ENCODE measurements at places on chromosomes 6 and 20. TPM values are rescaled to one million over a fixed set of nuclear protein-coding genes. Genes with fewer than 3 reads are reported as not detected.
A peak's percentile ranks its signal among the peaks of the same experiment; 100 is the strongest.

- H3K27ac ChIP-seq, result no peak overlapping the region
- H3K4me3 ChIP-seq, result no peak overlapping the region
- no peaks in the 10 kb centered on the region for H3K27me3 ChIP-seq
- H3K36me3 ChIP-seq, result no peaks in the 10 kb centered on the region
Observed at GRCh38 chr20:14523090-14523489, 185.7 kb upstream of the FLRT3 start.

DNA sequence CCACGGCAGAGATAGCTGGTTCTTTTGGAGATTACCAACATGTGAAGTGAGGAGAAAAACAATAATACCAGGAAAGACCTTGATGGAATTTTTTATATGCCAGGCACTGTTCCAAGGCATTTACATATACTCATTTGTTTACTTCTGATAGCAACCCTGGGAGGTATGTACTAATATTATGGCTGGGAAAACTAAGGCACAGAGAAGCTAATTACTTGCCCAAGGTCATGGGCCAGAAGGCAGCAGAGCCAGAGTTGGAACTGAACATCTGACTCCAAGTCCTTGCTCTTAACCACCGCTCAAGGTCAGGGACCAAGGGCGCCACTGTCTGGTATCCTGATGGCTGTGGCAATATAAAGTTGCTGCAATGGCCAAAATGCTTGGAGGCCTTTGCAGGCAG, 97.0 kb upstream of the KCNG1 start:
- H3K27me3 ChIP-seq, result no peaks in the 10 kb centered on the region
- peak overlapping the region; percentile 70 for H3K27ac ChIP-seq
- no peaks in the 10 kb centered on the region for H3K36me3 ChIP-seq
- no peak for DNase-seq
- no peaks in the 10 kb centered on the region for H3K4me1 ChIP-seq

DNA sequence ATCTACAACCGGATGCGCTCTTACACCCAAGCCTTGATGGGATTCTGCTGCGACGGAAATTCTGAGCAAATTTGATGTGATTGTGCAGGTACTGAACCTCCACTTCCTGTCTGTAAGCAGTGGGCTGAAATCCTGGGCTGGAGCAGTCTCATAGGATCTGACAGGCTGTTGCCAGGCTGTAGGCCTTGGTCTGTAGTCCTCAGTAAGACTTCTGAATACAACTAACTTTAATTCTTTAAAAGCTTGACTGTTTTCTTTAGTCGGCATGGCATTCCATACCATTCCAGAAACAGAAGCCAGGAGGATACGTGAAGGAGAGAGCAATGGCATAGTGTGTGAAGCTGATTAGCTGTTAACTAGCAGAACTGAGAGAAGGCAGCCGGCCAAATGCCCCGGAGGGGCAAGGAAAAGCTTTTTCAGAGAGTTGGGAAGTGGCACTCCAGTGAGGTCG, 68.3 kb downstream of the ADTRP start:
- H3K27ac ChIP-seq, result no peak overlapping the region
- H3K4me3 ChIP-seq, result no peak overlapping the region
- no peak for DNase-seq
- H3K36me3 ChIP-seq, result no peaks in the 10 kb centered on the region
- no peaks in the 10 kb centered on the region for H3K27me3 ChIP-seq
- H3K4me1 ChIP-seq, result no peaks in the 10 kb centered on the region

DNA sequence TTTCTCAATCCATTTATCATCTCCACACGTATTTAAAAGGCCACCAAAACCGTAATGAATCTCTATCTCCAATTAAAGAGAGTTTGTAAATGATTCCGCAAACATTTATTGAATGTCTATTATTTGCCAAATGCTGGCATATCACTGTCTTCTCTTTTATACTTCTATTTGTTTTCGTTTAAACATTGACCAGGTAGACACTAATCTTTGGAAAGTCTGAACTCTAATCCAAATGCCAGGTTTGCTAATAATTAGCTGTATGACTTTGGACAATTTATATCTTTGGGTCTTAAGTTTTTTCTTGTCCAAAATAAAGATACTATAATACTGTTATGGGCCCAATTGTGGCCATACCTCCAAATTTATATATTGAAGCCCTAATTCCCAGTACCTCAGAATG, 299.2 kb upstream of the TBX18 start:
- H3K36me3 ChIP-seq, result no peaks in the 10 kb centered on the region
- no peak for DNase-seq
- no peaks in the 10 kb centered on the region for H3K4me1 ChIP-seq
- H3K4me3 ChIP-seq, result no peak overlapping the region
- no peak overlapping the region for H3K27ac ChIP-seq
- no peaks in the 10 kb centered on the region for H3K27me3 ChIP-seq

DNA sequence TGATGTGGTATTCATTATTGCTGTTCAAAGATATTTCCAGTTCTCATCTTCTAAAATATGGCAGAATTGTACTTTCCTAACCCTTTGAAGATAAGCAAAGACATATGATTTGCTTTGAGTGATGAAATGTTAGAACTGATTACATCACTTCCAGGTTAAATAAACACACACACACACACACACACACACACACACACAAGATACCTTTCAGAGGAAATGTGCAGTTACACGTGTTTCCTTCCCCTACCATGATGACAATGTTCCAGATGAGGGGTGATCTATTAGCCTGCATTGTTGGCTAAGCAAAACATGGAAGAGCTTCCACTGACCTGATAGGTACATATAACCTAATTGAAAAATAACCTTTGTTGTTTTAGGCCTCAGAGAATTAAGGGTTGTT, 11.7 kb upstream of the FRK start:
- H3K4me3 ChIP-seq, result no peak overlapping the region
- DNase-seq, result no peak
- H3K27me3 ChIP-seq, result no peaks in the 10 kb centered on the region
- no peaks in the 10 kb centered on the region for H3K4me1 ChIP-seq
- no peaks in the 10 kb centered on the region for H3K36me3 ChIP-seq

GRCh38 chr6:36544228-36544627, 3.1 kb downstream of the STK38 start:
- H3K27me3 ChIP-seq, result no peaks in the 10 kb centered on the region
- no peaks in the 10 kb centered on the region for H3K4me1 ChIP-seq
- no peak for DNase-seq
- peak overlapping the region; percentile 25 for H3K27ac ChIP-seq

- no peak for DNase-seq
- H3K27ac ChIP-seq, result no peak overlapping the region
- H3K36me3 ChIP-seq, result no peaks in the 10 kb centered on the region
- H3K4me3 ChIP-seq, result no peak overlapping the region
- H3K27me3 ChIP-seq, result no peaks in the 10 kb centered on the region
Observed at GRCh38 chr6:158714706-158715105, 64.9 kb downstream of the SYTL3 start.

- H3K27me3 ChIP-seq, result no peaks in the 10 kb centered on the region
- DNase-seq, result no peak
- no peaks in the 10 kb centered on the region for H3K36me3 ChIP-seq
- H3K4me1 ChIP-seq, result no peaks in the 10 kb centered on the region
- H3K4me3 ChIP-seq, result no peak overlapping the region
Observed at GRCh38 chr6:107531868-107532267, 42.0 kb downstream of the SOBP start.

DNA sequence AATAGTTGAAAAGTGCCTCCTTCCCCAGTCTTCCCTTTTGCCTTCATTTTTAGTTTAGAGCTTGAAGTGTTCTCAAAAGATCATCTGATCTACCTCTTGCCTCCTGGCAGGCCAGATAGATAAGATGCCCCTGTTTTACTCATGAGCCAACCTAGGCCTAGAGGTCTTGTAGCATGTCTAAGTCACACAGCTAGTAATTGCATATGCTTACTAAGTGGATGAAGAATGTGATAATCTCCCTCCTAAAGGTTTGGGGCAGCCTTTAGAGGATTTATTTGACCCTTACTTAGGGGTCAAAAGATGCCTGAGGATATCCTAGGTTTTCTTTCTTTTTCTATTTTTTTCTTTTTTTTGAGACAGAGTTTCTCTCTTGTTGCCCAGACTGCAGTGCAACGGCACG, 2.1 kb downstream of the C6orf141 start:
- H3K36me3 ChIP-seq, result no peaks in the 10 kb centered on the region
- H3K27me3 ChIP-seq, result no peaks in the 10 kb centered on the region
- no peak for DNase-seq
- no peaks in the 10 kb centered on the region for H3K4me1 ChIP-seq
- no peak overlapping the region for H3K27ac ChIP-seq

- no peak for DNase-seq
- no peaks in the 10 kb centered on the region for H3K36me3 ChIP-seq
- H3K27ac ChIP-seq, result no peak overlapping the region
- H3K4me3 ChIP-seq, result no peak overlapping the region
- H3K27me3 ChIP-seq, result no peaks in the 10 kb centered on the region
- peaks cover 4% of the 10 kb centered on the region for H3K4me1 ChIP-seq
Observed at GRCh38 chr20:46063151-46063550, 26.6 kb downstream of the NCOA5 start.

GRCh38 chr20:49252556-49253350, 25.1 kb downstream of the ZNFX1 start:
- no peak overlapping the region for H3K4me3 ChIP-seq
- no peaks in the 10 kb centered on the region for H3K36me3 ChIP-seq
- DNase-seq, result no peak
- H3K4me1 ChIP-seq, result no peaks in the 10 kb centered on the region
- H3K27me3 ChIP-seq, result no peaks in the 10 kb centered on the region

Gene ARMH2
- total RNA-seq, result not detected

Gene PDE7B
- 28.6 TPM for total RNA-seq

Gene IYD
- total RNA-seq, result not detected

Gene GATA5
- total RNA-seq, result 3.5 TPM

Gene TFAP2D
- not detected for total RNA-seq

Gene TTLL9
- not detected for total RNA-seq

Measured in uterus (tissue), 4 donors.